ENCODE measurements at places on chromosomes 2 and 18.
A peak's percentile ranks its signal among the peaks of the same experiment; 100 is the strongest.

- no peak for DNase-seq
- no peaks in the 10 kb centered on the region for H3K36me3 ChIP-seq
- H3K4me1 ChIP-seq = no peaks in the 10 kb centered on the region
- no peak overlapping the region for H3K27ac ChIP-seq
- no peaks in the 10 kb centered on the region for H3K27me3 ChIP-seq
Measured at GRCh38 chr2:170090229-170090628, 87.7 kb upstream of the MYO3B start.

- H3K27me3 ChIP-seq = no peaks in the 10 kb centered on the region
- no peak overlapping the region for H3K4me3 ChIP-seq
- H3K27ac ChIP-seq = no peak overlapping the region
Measured at GRCh38 chr2:152062125-152063091, 36.4 kb downstream of the CACNB4 start.

GRCh38 chr2:74052732-74053710 lies 68.3 kb downstream of the TET3 start:
- DNase-seq = no peak
- no peak overlapping the region for H3K4me3 ChIP-seq
- H3K4me1 ChIP-seq = no peaks in the 10 kb centered on the region
- no peaks in the 10 kb centered on the region for H3K27me3 ChIP-seq

- no peaks in the 10 kb centered on the region for H3K27me3 ChIP-seq
- H3K36me3 ChIP-seq = no peaks in the 10 kb centered on the region
- DNase-seq = no peak
- no peak overlapping the region for H3K27ac ChIP-seq
- peaks cover 6% of the 10 kb centered on the region for H3K4me1 ChIP-seq
- H3K4me3 ChIP-seq = no peak overlapping the region
Measured at GRCh38 chr2:138708682-138709241, 71.4 kb downstream of the NXPH2 start.

- peak overlapping the region; percentile 12 for H3K27ac ChIP-seq
- H3K4me3 ChIP-seq = no peak overlapping the region
- peaks cover 21% of the 10 kb centered on the region for H3K4me1 ChIP-seq
- no peaks in the 10 kb centered on the region for H3K36me3 ChIP-seq
- DNase-seq = peak; percentile 18
- H3K27me3 ChIP-seq = no peaks in the 10 kb centered on the region
Measured at GRCh38 chr18:50662775-50663383, 103.0 kb downstream of the MAPK4 start.

GRCh38 chr2:29022679-29023078 lies 41.6 kb downstream of the TOGARAM2 start:
- no peaks in the 10 kb centered on the region for H3K36me3 ChIP-seq
- no peaks in the 10 kb centered on the region for H3K27me3 ChIP-seq
- DNase-seq = no peak
- no peak overlapping the region for H3K27ac ChIP-seq
- no peaks in the 10 kb centered on the region for H3K4me1 ChIP-seq
- no peak overlapping the region for H3K4me3 ChIP-seq

DNA sequence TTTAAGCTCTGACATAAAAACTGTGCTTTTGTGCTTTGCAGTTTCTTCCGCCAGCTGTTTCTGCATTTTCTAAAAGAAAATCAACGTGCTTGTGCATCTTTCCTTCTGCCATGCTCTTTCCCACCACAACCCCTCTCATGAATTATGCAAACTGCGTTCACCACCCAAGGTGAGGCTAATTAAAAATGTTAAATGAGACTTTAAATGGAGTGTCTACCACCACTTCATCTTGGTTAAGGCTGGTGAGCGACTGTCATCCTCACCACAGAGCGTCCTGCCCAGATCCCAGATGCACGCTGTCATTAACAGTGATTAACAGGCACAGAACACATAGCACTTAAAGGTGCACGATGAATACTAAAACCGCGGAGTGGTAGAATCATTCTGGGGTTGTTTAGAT lies 250.5 kb upstream of the RAB6C start:
- H3K4me1 ChIP-seq = no peaks in the 10 kb centered on the region
- no peak overlapping the region for H3K4me3 ChIP-seq
- H3K36me3 ChIP-seq = no peaks in the 10 kb centered on the region
- no peaks in the 10 kb centered on the region for H3K27me3 ChIP-seq
- H3K27ac ChIP-seq = no peak overlapping the region
- DNase-seq = no peak

GRCh38 chr2:29233428-29233827 lies 118.2 kb downstream of the CLIP4 start:
- no peaks in the 10 kb centered on the region for H3K27me3 ChIP-seq
- H3K4me1 ChIP-seq = peaks cover 20% of the 10 kb centered on the region
- no peaks in the 10 kb centered on the region for H3K36me3 ChIP-seq
- peak; percentile 85 for DNase-seq

DNA sequence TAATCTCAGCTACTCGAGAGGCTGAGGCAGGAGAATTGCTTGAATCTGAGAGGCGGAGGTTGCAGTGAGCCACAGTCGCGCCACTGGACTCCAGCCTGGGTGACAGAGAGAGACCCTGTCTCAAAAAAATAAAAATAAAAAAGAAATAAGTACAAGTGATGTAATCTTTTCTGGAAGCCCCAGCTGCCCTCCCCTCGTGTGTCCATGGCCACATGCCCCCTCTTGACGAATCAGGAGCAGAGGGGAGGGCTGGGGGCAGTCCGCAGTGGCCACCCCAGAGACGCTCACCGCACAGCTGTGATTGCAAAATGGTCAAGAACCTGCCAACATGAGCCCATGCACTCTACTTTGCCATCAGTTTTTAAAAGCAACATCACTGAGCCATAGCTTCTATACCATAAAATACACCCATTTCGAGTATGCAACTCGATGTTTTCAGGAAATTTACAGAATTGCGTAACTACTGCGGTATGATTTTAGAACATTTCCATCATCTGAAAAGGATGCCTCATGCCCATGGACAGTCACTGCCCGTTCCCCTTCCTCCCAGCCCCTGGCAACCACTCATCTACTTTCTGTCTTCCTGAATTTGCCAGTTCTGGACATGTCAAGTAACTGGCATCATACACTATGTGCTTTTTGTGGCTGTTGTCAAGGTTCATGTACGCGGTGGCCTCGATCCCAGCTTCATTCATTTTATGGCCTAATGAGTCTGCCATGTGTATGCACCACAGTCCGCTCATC lies 88.1 kb downstream of the NDUFA10 start:
- no peak overlapping the region for H3K27ac ChIP-seq
- H3K27me3 ChIP-seq = no peaks in the 10 kb centered on the region
- H3K4me1 ChIP-seq = no peaks in the 10 kb centered on the region
- no peak overlapping the region for H3K4me3 ChIP-seq
- no peaks in the 10 kb centered on the region for H3K36me3 ChIP-seq

DNA sequence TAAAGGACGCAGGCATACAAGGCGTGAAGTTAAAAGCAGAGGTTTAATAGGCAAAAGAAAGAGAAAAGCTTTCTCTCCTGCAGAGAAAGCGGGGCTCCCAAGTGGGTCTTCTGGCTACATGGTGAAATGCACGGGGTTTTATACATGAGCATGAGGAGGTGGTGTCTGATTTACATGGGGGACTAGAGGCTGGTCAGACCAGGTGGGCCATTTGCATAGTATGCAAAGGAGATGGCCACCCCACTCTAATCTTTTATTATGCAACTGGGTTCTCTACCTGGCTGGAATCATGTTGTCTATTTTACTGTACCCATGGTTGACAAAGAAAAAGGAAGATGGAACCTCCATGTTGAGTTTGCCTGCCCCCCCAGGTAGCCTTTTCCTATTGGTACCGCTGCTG lies 356.2 kb downstream of the KCNJ3 start:
- no peaks in the 10 kb centered on the region for H3K36me3 ChIP-seq
- no peak for DNase-seq
- H3K4me3 ChIP-seq = no peak overlapping the region
- H3K4me1 ChIP-seq = no peaks in the 10 kb centered on the region
- H3K27ac ChIP-seq = no peak overlapping the region
- no peaks in the 10 kb centered on the region for H3K27me3 ChIP-seq

- H3K4me1 ChIP-seq = no peaks in the 10 kb centered on the region
- no peak overlapping the region for H3K4me3 ChIP-seq
- H3K36me3 ChIP-seq = peaks cover 8% of the 10 kb centered on the region
- DNase-seq = no peak
- H3K27ac ChIP-seq = no peak overlapping the region
Measured at GRCh38 chr2:195730912-195731311, 73.9 kb downstream of the SLC39A10 start.

- DNase-seq = no peak
- H3K36me3 ChIP-seq = no peaks in the 10 kb centered on the region
- no peak overlapping the region for H3K27ac ChIP-seq
- H3K4me1 ChIP-seq = peaks cover 8% of the 10 kb centered on the region
- H3K4me3 ChIP-seq = no peak overlapping the region
- no peaks in the 10 kb centered on the region for H3K27me3 ChIP-seq
Measured at GRCh38 chr2:172377408-172377807, 50.0 kb upstream of the ITGA6 start.

DNA sequence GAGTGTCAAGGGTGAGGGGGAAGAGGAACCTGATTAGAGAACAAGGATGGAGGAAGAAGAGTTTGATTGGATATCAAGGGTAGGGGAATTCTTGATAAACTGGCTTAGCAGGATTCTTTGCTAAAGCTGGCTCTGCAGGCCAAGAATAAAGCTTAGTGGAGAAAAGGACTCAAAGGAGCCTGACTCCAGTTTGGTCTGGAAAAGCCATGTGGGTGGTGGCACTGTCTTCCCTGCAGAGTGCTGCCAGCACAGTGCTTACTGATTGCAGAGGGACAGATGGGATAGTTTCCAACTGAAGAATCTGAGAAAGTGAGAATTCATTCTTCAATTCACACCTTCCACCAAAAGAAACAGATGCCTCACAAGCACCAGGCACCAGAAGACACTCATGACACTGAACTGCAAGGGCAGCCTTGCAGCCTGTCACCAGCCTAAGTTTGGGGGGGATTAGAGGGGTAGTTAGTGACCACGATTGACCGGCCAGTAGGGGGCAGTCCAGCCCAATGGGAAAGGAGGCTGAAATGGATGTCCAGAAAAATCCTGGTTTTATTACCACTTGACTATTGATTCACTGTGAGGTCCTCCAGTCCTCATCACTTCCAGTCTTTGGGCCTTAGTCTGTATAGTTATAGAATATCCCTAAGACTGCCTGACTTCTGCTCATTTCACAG lies 334.5 kb downstream of the SMAD2 start:
- H3K4me3 ChIP-seq = no peak overlapping the region
- H3K36me3 ChIP-seq = no peaks in the 10 kb centered on the region
- H3K27ac ChIP-seq = no peak overlapping the region
- no peaks in the 10 kb centered on the region for H3K4me1 ChIP-seq
- DNase-seq = peak; percentile 50

- peaks cover 5% of the 10 kb centered on the region for H3K4me1 ChIP-seq
- no peak for DNase-seq
- no peak overlapping the region for H3K27ac ChIP-seq
- no peaks in the 10 kb centered on the region for H3K36me3 ChIP-seq
Measured at GRCh38 chr2:144078106-144078505, 441.8 kb downstream of the ZEB2 start.

- H3K4me1 ChIP-seq = no peaks in the 10 kb centered on the region
- H3K36me3 ChIP-seq = no peaks in the 10 kb centered on the region
- no peak overlapping the region for H3K4me3 ChIP-seq
- no peak for DNase-seq
- no peak overlapping the region for H3K27ac ChIP-seq
Measured at GRCh38 chr18:67731851-67732250, 215.3 kb upstream of the DSEL start.

GRCh38 chr2:16664809-16665747 lies 556 bp downstream of the CYRIA start:
- no peaks in the 10 kb centered on the region for H3K36me3 ChIP-seq
- peak; percentile 48 for DNase-seq
- no peaks in the 10 kb centered on the region for H3K27me3 ChIP-seq
- H3K27ac ChIP-seq = peak overlapping the region; percentile 98
- H3K4me1 ChIP-seq = peaks cover 46% of the 10 kb centered on the region

DNA sequence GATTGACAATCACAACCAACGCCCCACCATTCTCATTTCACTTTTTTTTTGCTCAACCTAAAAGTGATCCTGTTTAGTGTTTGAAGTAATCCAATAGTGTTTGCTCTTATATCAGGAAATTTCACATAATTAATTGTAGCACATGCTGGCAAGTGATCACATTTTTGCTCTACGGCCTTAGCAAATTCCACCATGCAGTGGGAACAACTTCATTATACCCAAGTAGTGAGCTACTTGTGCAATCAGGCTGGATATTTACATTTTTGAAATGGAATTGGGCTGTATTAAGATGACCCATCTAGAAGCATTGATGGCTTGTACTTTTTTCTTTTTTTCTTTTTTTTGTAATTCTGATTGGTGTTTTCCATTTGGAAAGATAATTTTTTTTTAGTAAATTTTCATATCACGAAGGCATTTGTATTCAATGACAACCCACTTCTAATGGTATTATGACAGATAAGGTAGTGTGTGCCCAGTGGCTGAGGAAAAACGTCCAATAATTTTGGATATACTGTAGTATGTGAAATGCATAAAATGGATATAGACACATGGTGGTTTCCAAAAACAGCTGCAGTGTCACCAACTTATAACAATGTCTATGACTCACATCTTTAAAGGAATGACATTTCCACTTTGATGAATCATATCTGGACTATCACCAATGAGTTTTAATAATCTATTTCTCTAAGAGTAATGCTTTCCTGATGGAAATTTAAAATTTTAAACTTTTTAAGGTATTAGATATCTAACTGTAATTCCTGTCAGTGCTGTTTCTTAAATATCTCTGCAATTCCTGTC lies 130.6 kb downstream of the COL6A3 start:
- no peaks in the 10 kb centered on the region for H3K27me3 ChIP-seq
- no peak for DNase-seq
- H3K27ac ChIP-seq = no peak overlapping the region
- H3K4me1 ChIP-seq = no peaks in the 10 kb centered on the region
- no peak overlapping the region for H3K4me3 ChIP-seq

- no peak for DNase-seq
- H3K4me1 ChIP-seq = peaks cover 16% of the 10 kb centered on the region
- no peak overlapping the region for H3K27ac ChIP-seq
- no peak overlapping the region for H3K4me3 ChIP-seq
- no peaks in the 10 kb centered on the region for H3K36me3 ChIP-seq
Measured at GRCh38 chr2:160063879-160064612, 1.6 kb upstream of the PLA2R1 start.

DNA sequence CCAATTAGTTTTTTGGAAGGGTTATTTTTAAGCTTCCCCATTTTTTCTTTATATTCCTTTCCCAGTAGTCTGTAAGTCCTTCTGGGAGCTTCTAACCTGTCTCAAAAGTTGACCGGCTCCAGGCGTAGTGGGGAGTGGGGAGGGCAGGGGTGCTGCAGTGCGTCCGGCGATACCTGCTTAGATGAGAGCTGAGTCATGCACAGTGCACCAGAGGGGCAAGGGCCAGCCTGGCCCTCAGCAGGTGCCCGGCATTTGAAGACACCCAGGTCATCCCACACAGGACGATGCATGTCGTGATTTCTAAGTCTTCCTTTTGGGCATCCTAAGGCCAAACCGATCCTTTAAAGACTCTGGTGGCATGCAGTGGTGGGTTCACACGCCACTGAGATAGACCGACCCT lies 73.4 kb downstream of the TPO start:
- H3K36me3 ChIP-seq = peaks cover 96% of the 10 kb centered on the region
- no peaks in the 10 kb centered on the region for H3K4me1 ChIP-seq
- no peaks in the 10 kb centered on the region for H3K27me3 ChIP-seq
- no peak for DNase-seq
- no peak overlapping the region for H3K27ac ChIP-seq
- H3K4me3 ChIP-seq = no peak overlapping the region

GRCh38 chr2:164242409-164242808 lies 378.9 kb downstream of the GRB14 start:
- no peak overlapping the region for H3K4me3 ChIP-seq
- H3K4me1 ChIP-seq = no peaks in the 10 kb centered on the region
- H3K27ac ChIP-seq = no peak overlapping the region
- no peaks in the 10 kb centered on the region for H3K36me3 ChIP-seq
- no peaks in the 10 kb centered on the region for H3K27me3 ChIP-seq

- no peak for DNase-seq
- no peaks in the 10 kb centered on the region for H3K36me3 ChIP-seq
- H3K27me3 ChIP-seq = no peaks in the 10 kb centered on the region
- no peak overlapping the region for H3K4me3 ChIP-seq
Measured at GRCh38 chr2:221780281-221780688, 208.2 kb upstream of the EPHA4 start.

Measured in thyroid gland (tissue), 4 donors.